ENCODE measurements at places on chromosomes 5 and 9.

DNA sequence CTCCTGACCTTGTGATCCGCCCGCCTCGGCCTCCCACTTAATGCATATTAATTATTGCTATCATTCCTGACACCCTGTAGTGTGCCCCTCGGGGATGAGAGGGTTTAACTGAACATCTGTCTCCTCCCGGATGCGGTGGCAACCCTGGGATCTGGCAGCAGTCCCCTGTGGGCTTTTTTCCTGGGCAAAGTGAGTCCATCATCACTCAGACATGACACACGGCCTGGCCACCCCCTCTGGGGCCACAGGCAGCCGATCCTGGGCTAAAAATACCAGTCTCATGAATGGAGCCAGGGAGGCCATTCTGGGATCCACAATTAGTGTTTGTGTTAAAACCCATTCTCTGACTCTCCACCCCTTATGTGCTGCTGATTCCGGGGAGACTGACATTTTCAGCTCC, 161.2 kb downstream of the RGS3 start:
- DNase-seq = no peak

- DNase-seq = no peak
Measured at GRCh38 chr9:69812068-69813000, 8.3 kb upstream of the CFAP95 start.

- DNase-seq = no peak
Measured at GRCh38 chr9:123421186-123421585, 65.2 kb downstream of the CRB2 start.

- no peak for DNase-seq
Measured at GRCh38 chr5:125634216-125634835, 788.9 kb upstream of the GRAMD2B start.

- no peak for DNase-seq
Measured at GRCh38 chr5:72988769-72989168, 32.9 kb downstream of the FCHO2 start.

DNA sequence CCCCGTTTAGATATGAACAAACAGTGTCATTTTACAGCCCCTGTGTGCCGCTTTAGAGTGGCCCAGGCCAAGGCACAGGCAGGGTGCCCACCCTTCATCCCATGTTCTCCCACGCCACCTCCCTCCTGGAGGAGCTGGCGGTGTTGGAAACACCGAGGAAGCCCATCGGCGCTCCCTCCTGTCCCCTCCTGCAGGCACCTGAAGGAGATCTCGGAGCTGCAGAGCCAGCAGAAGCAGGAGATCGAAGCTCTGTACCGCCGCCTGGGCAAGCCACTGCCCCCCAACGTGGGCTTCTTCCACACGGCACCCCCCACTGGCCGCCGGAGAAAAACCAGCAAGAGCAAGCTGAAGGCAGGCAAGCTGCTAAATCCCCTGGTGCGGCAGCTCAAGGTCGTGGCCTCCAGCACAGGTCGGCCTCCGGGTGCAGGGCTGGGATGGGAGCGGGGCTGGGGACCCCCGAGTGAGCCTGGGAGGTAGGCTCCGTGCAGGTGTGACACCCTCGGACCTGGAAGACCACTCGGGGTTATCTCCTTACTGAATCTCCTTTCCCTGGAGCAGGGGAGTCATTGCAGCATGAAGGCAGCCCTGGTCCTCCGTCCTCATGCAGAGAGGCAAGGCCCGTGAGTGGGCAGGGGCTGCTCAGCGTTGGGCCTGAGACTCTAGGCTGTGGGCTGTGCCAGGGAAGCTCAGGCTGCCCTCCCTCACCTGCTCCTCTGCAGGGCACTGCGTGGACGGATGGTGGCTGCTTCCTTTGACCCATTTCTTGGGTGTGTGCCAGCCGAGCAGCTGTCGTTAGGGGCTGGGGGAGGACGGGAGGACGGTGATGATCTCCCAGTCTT, 113.9 kb downstream of the WNK2 start:
- no peak for DNase-seq

GRCh38 chr5:62395210-62395950, 8.3 kb downstream of the DIMT1 start:
- no peak for DNase-seq

- no peak for DNase-seq
Measured at GRCh38 chr5:76755779-76756637, 40.1 kb downstream of the F2R start.
